ENCODE measurements at places on chromosomes 5 and 9. TPM values are rescaled to one million over a fixed set of nuclear protein-coding genes. Genes with fewer than 3 reads are reported as not detected.

The TMC1 gene
- 0.06 TPM for polyA plus RNA-seq

DNA sequence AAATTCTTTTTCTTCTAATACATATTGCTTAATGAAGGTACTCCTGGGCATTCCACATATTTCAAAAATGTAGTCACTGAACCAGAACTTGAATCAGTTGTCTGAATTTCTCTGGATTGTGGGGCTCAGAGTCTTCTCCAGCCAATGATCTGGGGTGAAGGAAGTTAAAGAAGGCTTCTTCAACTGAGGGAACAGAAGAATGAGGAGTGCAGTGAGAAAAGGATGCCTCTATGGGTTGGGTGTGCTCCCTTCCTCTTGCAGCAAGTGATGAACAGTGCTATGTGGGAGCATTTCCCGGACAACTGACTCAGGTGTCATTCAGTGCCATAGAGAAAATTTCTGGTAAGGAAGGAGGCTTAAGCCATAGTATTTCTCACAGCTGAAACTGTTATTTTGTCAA is 7.9 kb downstream of the LNPEP start:
- no peak for DNase-seq

DNA sequence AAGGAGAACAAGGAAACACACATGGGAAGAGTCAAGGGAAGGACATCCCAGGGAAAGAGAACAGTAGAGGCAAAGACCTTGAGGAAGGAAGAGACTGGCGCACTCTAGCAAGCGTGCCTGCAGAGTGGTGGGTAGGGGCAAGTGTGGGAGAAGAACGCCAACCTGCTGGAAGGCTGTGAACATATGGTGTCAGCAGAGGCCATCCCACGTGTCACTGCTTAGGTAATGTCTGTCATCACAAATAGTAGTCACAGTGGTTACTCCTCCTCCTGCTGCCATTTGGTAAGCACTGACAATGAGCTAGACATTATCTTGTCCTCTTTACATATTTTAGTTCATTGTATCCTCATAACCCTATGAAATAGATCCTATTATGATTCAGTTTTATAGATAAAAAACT is 206.4 kb upstream of the TRIM32 start:
- DNase-seq = no peak

DNA sequence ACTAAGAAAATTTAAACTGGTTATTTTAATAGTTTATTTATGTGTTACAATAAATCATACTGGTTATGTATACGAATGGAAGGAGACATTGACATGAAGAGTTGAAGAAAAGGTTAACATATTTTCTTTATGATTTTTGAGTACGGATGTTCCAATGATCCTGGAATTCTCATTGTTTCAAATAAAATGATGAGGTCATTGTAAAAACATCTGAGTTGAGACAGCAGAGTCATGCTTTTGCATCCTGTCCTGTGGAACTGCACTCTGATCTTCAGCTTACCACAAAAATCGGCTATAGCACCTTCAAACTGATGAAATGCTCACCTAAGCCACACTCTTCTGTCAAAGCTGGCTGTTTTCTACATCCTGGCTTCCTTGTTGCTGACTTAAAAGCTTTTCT is 67.8 kb downstream of the PTCD2 start:
- DNase-seq = peak; percentile 80

DNA sequence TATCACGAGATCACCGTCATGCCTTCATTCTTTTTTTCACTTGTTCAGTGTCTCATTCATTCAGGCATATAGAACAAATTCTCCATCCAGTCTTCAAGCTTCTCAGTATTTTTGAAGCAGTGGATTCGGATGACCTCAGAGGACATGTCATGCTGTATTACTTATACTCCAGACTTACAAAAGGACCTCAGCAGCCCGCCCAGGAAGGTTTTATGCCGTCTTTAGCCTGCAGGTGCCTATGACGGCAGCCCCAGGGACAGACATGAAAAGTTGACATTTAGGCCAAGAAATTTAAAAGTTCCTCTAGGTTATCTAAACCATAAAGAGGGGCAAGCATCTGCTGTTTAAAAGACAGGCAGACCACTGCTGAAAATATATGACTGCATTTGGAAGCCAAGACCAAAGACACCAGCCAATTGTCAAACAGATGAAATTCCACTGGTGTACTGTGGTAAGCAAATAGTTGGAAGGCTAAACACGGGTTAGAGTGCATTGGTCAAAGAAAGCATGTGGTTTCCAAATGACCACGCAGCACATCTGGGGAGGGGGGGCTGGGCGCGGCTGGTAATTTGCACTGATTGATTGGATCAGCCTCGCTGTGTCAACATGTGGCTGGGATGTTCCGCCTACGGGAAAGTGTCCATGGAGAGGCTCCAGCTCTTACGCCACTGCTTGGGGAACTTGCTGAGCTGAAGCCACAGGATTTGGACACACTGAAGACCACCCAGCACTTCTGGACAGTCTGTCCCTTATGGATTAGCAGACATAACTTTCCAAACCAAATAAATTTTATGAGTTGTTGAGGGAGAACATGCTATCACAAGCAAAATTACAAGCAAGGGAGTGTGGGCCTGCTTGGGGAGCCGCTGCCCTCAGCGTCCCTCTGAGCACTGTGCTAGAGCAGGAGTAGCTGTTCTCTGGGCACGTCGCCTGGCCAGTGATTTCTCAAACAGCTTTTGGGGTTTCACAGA is 173.6 kb downstream of the FANCC start:
- no peak for DNase-seq

DNA sequence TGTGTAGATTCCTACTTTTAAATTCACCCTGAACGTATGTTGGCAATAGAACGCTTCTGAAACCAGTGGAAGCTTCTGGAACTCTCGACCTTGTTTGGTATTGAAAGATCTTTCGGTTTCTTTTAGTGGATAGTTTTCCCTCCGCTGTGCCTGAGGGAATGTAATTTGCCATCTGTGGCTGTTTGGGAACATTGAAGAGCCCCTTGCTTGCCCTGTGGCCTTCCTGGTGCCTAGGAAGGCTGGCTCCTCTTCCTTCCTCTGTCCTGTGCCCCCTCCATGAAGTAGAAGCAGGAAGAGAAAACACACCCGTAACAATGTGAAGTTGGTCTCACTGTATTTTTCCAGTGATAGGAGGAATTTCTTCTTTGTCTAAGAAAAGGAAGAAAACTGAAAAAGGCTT is 274.3 kb downstream of the AOPEP start:
- DNase-seq = no peak

The SCGB3A1 gene
- polyA plus RNA-seq = not detected

- no peak for DNase-seq
Observed at GRCh38 chr9:4555236-4555635, 65.0 kb downstream of the SLC1A1 start.

DNA sequence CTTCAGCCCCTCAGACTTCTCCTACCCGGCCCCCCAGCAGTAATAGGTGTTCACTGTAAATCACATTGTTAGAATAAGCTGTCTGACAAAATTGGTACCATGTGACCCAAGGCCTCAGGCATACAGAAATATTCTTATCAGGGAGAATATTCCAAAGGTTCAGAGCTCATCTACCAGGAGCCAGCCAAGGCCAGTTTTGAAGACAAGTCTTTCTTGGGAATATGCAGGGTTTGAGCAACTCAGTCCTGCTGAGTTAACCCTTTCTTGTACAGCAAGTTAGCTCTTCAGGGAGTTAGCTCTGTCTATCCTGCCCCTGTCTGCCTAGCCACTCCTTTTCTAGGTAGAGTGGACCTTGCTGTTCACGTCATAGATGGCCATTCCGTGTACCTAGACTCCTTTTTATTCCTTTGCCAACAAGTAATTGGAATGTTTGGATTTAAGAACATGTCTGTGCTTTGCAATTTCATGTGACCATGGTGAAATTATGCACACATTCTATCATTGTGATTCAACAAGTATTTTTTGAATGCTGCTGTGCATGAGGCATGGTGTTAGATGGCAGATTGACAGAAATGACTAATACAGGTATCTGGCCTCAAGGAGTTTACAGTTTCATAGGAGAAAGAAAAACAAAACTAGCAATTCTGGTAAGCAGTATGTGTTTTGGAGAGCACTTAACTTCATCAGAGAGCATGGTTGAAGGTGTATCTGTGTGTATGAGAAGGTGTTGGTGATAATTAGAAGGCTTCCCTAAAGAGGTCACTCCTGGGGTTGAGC is 22.6 kb downstream of the TGFBR1 start:
- peak; percentile 96 for DNase-seq

DNA sequence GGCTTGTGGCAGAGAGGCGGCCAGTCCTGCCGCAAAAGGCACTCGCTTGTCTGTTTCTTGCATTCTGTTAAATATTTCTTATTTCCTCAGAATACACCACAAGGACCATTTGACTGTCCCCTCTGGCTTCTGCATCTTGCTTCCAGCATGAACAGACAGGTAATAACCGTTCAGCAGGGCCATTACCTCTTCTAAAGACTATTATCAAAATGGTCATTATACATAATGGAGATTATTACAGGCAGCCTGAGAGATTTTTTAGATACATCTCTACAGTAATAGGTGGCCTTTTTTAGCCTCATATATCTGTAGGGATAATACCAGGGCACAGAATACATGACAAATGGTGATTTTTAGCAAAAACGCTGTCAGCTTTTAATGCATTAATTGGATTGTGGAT is 382.0 kb downstream of the PSAT1 start:
- no peak for DNase-seq

- peak; percentile 52 for DNase-seq
Observed at GRCh38 chr5:134003817-134004625, 754 bp downstream of the VDAC1 start.

GRCh38 chr5:110477911-110478310 is 248.6 kb downstream of the TMEM232 start:
- peak; percentile 11 for DNase-seq

- no peak for DNase-seq
Observed at GRCh38 chr5:97149709-97150108, 7.3 kb upstream of the LIX1 start.

DNA sequence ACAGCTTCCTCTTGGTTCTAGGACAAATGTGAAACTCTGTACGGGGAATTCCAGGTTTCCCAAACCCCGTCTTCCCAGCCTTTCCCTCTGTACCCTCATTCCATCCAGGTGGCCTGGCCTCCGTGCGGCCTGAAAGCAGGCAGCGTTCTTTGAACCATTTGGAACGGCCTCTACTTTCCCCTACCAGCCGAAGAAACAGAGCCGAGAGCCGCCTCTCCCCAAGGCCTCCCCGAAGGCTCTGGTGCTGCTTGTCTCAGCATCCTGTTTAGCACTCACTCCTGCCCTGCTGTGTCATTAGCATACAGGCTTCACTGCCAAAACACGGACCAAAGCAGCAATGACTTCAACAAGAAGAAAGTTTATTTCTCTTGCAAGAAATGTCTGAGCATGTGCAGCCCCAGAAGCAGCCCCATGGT is 137.7 kb downstream of the HSD17B3 start:
- DNase-seq = no peak

The SPINK13 gene
- polyA plus RNA-seq = not detected

The NDUFS4 gene
- polyA plus RNA-seq = 81.2 TPM

The NMUR2 gene
- not detected for polyA plus RNA-seq

The ZDHHC11 gene
- polyA plus RNA-seq = 0.63 TPM

DNA sequence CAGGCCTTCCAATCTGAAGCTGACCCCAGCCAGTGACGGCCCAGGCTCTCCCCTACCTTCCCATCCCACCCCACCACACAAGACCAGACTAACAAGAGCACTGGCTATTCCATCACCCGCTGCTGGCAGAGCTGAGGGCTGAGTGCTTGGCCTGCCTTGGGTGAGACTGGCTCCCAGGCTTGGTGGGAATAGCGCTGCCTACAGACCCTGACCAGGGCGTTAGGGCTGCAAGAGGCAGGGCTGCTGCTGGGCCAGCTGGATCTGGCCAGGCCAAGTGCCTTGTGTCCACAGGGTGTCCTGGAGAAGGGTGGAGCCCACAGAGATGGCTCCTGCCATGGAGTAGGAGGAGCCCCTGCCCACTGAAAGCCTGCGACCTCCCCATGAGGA is 31.6 kb upstream of the ANGPTL2 start:
- DNase-seq = no peak

DNA sequence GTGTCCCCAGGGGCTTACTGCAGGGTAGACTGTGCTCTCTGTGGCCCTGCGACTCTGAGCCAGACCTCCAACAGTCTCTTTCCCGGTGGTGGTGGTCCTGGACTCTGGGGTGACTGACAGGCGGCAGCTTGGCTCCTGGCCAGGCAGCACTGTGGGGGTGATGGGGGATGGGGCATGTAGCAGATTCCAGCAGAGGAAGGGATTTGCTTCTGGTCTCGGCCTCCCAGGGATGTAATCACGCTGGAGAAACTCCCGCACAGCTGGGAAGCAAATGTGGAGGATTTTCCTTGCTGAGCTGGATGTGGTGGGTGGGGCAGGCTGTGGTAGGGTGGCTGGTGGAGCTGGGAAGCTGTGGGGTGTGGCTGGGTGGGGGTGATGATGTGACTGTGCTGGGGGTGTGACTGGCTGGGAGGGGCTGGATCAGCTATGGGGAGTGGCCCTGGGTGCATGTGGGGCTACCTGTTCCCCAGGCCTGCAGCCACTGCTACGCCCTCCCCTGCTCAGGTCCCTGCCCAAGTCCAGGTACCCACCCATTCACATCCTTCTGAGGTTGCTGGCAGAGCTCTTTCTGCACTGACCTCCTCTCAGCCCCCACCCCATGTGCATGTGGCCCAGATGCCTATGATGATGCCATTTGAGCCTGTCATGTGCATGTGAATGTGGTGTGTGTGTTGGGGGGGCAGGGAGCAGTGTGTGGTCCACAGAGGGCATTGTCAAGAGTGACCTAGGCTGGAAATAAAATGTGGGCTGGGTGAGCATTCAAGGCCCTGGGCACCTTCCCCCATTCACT is 3.8 kb downstream of the NDST1 start:
- DNase-seq = peak; percentile 74

DNA sequence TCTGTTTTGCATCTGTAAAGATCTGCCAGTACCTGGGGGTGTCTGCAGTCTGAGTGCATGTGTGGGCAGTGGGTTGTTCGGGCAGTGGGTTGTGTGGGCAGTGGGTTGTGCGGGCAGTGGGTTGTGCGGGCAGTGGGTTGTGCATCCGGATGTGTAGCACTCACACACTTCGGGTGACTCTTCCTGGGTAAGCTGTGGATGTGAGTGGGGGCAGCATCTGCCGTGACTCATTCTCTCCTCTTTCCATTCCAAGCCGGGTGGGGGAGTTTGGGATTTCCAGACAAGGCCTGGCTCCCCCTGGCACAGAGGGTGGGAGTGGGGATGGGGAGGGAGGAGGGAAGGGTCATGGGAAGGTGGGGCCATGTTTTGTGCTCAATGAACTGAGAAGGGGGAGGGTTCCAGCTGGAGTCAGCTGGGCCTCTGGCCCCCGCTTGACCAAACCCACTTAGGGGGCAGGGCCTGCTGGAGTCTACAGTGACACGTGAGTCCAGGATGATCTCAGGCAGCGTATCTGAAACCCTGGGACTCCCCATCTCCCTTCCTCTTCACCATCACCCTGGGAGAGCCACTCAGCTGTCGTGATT is 8.3 kb downstream of the CRB2 start:
- no peak for DNase-seq

- DNase-seq = no peak
Observed at GRCh38 chr9:101037430-101037829, 8.9 kb downstream of the PLPPR1 start.

Measured in mammary epithelial cell (primary cell).